ENCODE measurements at places on chromosomes 4 and X.

DNA sequence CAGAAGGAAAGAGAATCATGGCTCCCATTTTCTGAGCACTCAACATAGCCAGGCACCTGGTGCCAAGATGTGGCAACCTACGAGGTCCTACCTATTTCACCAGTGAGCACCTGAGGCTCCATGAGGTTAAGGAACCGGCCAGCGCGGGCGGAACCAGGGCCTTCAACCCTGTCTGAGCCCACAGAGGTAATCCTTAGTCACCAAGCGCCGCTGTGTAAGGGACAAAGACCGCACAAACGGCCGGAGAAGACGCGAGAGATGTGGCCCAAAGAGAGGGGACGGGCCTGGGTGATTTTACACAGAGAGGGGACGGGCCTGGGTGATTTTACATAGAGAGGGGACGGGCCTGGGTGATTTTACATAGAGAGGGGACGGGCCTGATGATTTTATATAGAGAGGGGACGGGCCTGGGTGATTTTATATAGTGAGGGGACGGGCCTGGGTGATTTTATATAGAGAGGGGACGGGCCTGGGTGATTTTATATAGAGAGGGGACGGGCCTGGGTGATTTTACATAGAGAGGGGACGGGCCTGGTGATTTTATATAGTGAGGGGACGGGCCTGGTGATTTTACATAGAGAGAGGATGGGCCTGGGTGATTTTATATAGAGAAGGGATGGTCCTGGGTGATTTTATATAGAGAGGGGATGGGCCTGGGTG, 114.2 kb downstream of the SMIM20 start:
- no peak overlapping the region for H3K27ac ChIP-seq
- no peak for DNase-seq

- H3K4me3 ChIP-seq, result no peak overlapping the region
- H3K4me1 ChIP-seq, result peaks cover 2% of the 10 kb centered on the region
- peaks cover 7% of the 10 kb centered on the region for H3K27me3 ChIP-seq
- no peak for DNase-seq
These were observed 52.5 kb downstream of the LINC00632 start for GRCh38 chrX:140762061-140762460.

- H3K4me3 ChIP-seq, result no peak overlapping the region
- no peaks in the 10 kb centered on the region for H3K36me3 ChIP-seq
- no peak for DNase-seq
- H3K27me3 ChIP-seq, result no peaks in the 10 kb centered on the region
- peaks cover 38% of the 10 kb centered on the region for H3K4me1 ChIP-seq
These were observed 87.6 kb upstream of the RPL34 start for GRCh38 chr4:108532738-108533137.

GRCh38 chrX:153560000-153560399, 38.9 kb downstream of the CCNQ start:
- no peak for DNase-seq
- H3K4me1 ChIP-seq, result peaks cover 2% of the 10 kb centered on the region
- H3K27ac ChIP-seq, result no peak overlapping the region
- H3K27me3 ChIP-seq, result no peaks in the 10 kb centered on the region

GRCh38 chr4:9976781-9977180, 44.5 kb downstream of the SLC2A9 start:
- H3K27ac ChIP-seq, result no peak overlapping the region
- H3K36me3 ChIP-seq, result peaks cover 4% of the 10 kb centered on the region
- no peaks in the 10 kb centered on the region for H3K27me3 ChIP-seq
- H3K4me3 ChIP-seq, result no peak overlapping the region

- no peaks in the 10 kb centered on the region for H3K36me3 ChIP-seq
- DNase-seq, result no peak
- no peak overlapping the region for H3K27ac ChIP-seq
These were observed 23.5 kb upstream of the SLC34A2 start for GRCh38 chr4:25632135-25632534.

DNA sequence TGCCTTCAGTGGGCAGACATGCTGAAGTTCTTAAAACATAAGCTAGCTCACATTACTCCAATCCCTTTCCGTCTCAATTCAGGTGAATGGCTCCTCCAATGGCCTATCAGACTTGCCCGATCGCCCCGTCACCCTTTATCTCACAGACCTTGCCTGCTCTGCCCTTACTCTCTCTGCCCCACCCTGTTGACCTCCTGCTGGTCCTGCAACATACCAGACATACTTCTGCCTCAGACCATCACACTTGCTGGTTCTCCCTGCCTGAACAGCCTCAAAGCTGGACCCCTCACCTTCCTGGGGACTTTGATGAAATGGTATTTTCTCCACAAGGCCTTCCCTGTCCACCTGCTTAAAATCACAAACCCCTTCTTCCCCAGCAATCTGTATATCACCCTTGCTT, 340.1 kb upstream of the NR3C2 start:
- no peak overlapping the region for H3K4me3 ChIP-seq
- H3K36me3 ChIP-seq, result peaks cover 2% of the 10 kb centered on the region
- H3K27me3 ChIP-seq, result peaks cover 12% of the 10 kb centered on the region
- no peaks in the 10 kb centered on the region for H3K4me1 ChIP-seq

DNA sequence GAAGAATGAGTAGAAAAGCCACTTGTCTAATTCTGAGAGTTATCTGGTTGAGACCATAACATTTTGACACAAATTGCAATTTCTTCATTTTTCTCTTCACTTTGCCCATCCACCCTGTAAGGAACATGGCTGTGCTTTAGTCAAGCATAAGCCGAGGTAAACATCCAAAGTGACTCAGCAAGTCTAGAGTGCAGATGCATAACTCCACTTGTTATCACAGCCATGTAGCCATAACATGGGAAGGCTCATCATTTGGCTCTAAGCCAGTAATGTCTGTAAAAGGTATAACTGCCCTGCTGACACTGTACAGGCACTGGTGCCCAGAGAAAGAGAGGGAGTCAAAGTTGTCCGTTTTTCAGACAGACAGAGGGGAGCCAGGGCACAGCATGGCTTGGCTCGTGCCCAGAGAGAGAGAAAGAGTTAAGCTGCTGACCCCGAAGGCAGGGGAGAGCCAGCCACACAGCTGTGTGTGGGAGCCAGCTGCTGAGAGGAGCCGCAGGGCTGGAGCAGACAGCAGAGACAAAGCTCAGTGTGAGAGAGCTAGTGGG, 76.9 kb upstream of the EXOC1L start:
- DNase-seq, result no peak
- H3K27ac ChIP-seq, result no peak overlapping the region
- peaks cover 50% of the 10 kb centered on the region for H3K27me3 ChIP-seq

DNA sequence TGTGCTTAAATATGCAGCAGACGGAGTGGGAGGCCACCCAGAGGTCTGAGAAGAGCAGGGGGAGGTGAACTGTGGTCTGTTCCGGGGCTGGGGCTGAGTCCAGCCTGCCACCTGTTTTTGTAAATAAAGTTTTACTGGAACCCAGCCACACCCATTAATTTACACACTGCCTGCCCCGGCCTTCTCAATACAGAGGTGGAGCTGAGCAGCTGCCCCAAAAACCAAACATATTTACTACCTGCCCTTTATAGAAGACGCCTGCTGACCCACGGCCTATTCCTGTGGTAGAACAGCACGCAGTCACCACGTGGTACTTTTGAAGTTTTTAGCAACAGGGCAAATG, 45.9 kb downstream of the FGFRL1 start:
- H3K4me1 ChIP-seq, result peaks cover 8% of the 10 kb centered on the region
- no peaks in the 10 kb centered on the region for H3K36me3 ChIP-seq
- H3K4me3 ChIP-seq, result no peak overlapping the region
- peaks cover 43% of the 10 kb centered on the region for H3K27me3 ChIP-seq
- no peak overlapping the region for H3K27ac ChIP-seq

DNA sequence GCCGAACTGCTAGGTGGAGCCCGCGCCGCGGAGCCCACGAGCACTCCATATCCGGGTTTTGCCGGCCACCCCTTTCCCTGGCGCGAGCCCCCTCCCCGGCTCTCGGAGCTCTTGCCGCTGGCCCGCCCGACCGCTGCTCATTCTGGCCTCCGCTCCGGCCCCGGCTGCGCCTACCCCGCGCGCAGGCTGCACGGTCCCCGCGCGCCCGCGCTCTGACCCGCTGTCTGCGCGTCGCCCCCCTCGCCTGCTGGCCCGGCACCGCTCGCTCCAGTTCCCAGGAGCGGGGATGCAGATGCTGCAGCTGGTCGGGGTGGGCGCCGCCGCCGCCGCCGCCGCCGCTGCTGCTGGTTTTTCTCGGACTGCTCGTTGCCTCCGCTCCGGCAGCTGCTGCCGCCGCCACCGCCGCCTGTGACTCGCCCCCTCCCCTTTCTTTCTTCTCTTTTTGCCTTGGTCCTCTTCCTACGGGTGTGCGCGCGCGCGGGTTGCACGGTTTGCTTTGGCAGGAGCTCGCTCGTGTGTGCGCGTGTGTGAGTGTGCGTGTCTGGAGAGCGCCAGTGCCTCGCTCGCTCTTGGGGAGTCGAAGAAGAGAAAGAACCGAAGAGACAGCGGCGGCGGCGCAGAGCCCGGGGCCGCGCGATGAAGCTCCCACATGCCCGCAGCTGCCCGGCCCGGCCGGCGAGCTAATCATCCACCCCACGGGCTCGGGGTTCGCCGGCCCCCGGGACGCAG, at the start of gene ADGRL3:
TSS of gene ADGRL3 (plus strand) at position 140 of the 729 bp plus-strand sequence.
- H3K36me3 ChIP-seq, result peaks cover 2% of the 10 kb centered on the region
- H3K27me3 ChIP-seq, result peaks cover 23% of the 10 kb centered on the region
- DNase-seq, result no peak
- H3K4me1 ChIP-seq, result no peaks in the 10 kb centered on the region

DNA sequence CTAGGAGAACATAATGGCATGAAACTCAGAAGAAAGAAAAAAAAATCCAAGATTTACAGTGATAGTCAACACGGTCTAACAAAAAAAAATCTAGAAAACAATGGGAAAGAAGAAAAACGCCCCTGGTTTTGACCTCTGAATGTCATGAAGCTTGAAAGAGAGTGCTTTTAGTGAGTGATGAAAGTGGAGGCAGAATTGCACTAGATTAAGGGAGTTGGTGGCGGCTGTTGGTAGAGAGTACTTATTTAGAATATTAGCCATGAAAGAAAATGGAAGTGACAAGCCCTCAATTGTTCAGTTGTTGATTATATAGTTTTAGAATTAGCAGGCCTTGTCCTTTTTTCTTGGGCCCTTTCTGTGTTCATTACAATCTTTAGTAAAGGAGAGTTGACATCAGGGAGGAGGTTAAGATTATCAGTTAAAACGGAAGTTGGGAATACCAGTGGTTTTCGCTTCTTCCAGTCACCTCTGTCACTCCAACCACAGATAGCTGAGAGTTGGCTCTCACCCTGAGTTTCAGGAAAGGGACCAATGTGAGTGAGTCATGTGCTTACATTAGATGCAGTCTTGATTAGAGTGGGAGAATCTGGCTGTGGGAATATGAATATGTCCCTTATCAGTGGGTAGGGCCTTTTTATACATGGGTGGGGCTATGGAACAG, 29.7 kb downstream of the EREG start:
- H3K36me3 ChIP-seq, result peaks cover 4% of the 10 kb centered on the region
- no peak overlapping the region for H3K4me3 ChIP-seq
- DNase-seq, result no peak
- H3K27ac ChIP-seq, result no peak overlapping the region
- H3K27me3 ChIP-seq, result peaks cover 13% of the 10 kb centered on the region

- H3K27ac ChIP-seq, result no peak overlapping the region
These were observed 438.3 kb downstream of the CENPC start for GRCh38 chr4:67106861-67107460.

DNA sequence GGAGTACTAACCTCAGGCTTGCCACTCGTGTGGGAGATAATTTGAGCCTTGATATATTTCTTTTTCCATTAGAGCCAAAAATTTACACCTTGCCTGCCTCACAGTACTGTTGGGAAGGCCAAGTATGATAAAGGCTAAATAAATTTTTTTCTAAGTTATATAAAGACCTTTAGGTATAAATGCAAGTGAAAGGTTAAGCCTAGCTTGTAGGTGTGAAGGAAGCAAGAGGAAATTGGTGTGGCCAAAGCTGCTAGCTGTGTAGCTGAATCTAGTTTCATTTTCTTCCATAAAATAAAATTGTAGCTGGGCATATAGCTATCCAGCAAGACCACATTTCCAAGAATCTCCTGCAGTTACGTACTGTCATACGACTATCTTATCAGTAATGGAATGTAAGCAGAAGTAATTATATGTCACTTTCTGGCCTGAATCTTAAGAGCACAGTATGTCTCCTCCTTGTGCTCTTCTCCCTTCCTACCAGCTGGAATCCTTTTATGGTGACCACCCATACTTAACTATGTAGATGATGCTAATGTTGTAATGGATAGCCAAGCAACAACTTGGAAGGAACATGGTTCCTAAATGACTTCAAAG, 14.3 kb upstream of the GABRE start:
- no peak overlapping the region for H3K4me3 ChIP-seq
- no peaks in the 10 kb centered on the region for H3K36me3 ChIP-seq
- H3K27ac ChIP-seq, result no peak overlapping the region

DNA sequence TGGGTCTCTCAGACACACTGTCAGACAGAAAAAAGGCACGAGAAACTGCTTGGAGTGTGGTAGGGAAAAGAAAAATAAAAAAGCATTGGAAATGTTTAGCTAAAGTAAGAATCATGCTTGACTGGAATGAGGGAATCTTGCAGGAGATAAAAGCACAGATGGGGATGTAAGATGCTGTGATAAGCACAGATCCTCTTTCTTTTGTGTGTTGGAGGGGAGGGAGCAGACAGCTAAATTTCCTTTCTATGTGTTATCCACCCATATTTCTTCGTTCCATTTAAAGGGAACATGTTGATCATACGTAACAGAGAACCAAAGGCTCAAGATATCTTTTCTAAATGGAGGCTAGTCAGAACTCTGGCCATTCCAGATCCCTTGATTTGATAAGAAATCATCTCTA, 614.0 kb upstream of the LCORL start:
- H3K4me3 ChIP-seq, result no peak overlapping the region
- no peak for DNase-seq
- peaks cover 12% of the 10 kb centered on the region for H3K27me3 ChIP-seq
- peaks cover 2% of the 10 kb centered on the region for H3K36me3 ChIP-seq

- H3K27ac ChIP-seq, result no peak overlapping the region
- DNase-seq, result no peak
- H3K4me3 ChIP-seq, result no peak overlapping the region
- no peaks in the 10 kb centered on the region for H3K27me3 ChIP-seq
- no peaks in the 10 kb centered on the region for H3K36me3 ChIP-seq
These were observed 319.3 kb upstream of the GRID2 start for GRCh38 chr4:91984466-91984865.

GRCh38 chr4:13765539-13765938, 138.0 kb upstream of the BOD1L1 start:
- H3K4me3 ChIP-seq, result no peak overlapping the region
- no peak for DNase-seq
- H3K27ac ChIP-seq, result no peak overlapping the region
- H3K27me3 ChIP-seq, result no peaks in the 10 kb centered on the region
- no peaks in the 10 kb centered on the region for H3K4me1 ChIP-seq

DNA sequence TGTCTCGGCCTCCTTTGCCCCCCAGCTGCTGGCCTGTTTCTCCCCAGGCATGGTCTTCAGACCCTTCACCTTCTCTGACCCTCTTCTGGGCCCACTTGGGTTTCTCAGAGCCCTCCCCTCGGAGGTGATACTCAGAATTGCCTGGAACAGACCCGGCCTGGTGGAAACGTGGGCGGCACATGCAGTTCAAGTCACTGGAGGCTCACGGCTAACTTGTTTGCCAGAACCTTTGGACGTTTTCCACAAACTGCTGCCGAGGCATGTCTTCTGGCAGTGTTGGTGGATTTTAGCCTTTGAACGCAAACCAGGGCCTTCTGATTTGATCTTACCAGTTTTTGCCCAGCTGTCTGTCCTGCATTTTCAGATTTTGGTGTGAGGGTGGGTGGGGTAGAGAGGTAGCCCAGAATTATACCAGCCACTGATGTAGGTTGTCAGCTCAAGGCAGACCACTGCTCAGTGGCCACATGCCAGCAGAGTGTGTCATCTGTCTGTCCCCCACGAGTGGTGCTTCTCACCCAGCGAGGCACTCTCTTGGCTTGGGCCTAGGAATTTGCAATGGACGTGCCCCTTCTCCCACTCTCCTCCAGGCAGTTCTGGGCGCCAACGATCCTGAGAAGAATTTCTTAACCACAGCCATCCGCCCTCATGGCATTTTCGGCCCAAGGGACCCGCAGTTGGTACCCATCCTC, 32.5 kb upstream of the ZNF185 start:
- DNase-seq, result no peak
- no peaks in the 10 kb centered on the region for H3K36me3 ChIP-seq
- no peak overlapping the region for H3K4me3 ChIP-seq
- no peaks in the 10 kb centered on the region for H3K27me3 ChIP-seq

All from T-helper 17 cell (primary cell).